M059J (cell line): ENCODE measurements at places on chromosomes 6 and 20. TPM values are rescaled to one million over a fixed set of nuclear protein-coding genes. Genes with fewer than 3 reads are reported as not detected.

Gene MRPS18A
- total RNA-seq, result 63.0 and 71.2 TPM in 2 replicates

Gene IRF4
- 0.02 TPM in 1 of 2 replicates, not detected in the other for total RNA-seq

Gene SRMS
- total RNA-seq, result not detected in 2 replicates

Gene TMX4
- total RNA-seq, result 23.8 and 33.6 TPM in 2 replicates

Gene CCND3
- 141 and 146 TPM in 2 replicates for total RNA-seq

Gene KCNG1
- total RNA-seq, result 2.4 and 4.5 TPM in 2 replicates

Gene IPCEF1
- 0.32 and 1.6 TPM in 2 replicates for total RNA-seq

Gene CDSN
- total RNA-seq, result not detected in 2 replicates

Gene SUMO4
- total RNA-seq, result 0.25 TPM in 1 of 2 replicates, not detected in the other

Gene RSPO3
- total RNA-seq, result 0.42 TPM in 1 of 2 replicates, not detected in the other

Gene ZSCAN23
- total RNA-seq, result 8.2 and 16.2 TPM in 2 replicates

Gene HUS1B
- 0.15 and 0.54 TPM in 2 replicates for total RNA-seq

Gene TREM1
- total RNA-seq, result not detected in 2 replicates

Gene MATN4
- not detected in 2 replicates for total RNA-seq

Gene COMMD7
- total RNA-seq, result 60.3 and 61.1 TPM in 2 replicates

Gene CGA
- 22.8 and 26.6 TPM in 2 replicates for total RNA-seq

Gene SLC17A9
- total RNA-seq, result not detected in 2 replicates

Gene APCDD1L
- total RNA-seq, result 14.2 and 24.2 TPM in 2 replicates

Gene BNIP5
- not detected in 2 replicates for total RNA-seq

Gene XKR7
- 0.05 TPM in 1 of 2 replicates, not detected in the other for total RNA-seq

Gene TFAP2A
- total RNA-seq, result 10.8 and 26.6 TPM in 2 replicates

Gene TP53TG5
- total RNA-seq, result not detected in 2 replicates

Gene BACH2
- 0.17 TPM in 1 of 2 replicates, not detected in the other for total RNA-seq

Gene AKAP7
- total RNA-seq, result 6.8 and 8.6 TPM in 2 replicates

Gene SIRPB2
- 0.07 TPM in 1 of 2 replicates, not detected in the other for total RNA-seq

Gene PSMB9
- 339 and 412 TPM in 2 replicates for total RNA-seq

Gene CSE1L
- total RNA-seq, result 217 and 266 TPM in 2 replicates

Gene MAP3K7
- 17.1 and 20.5 TPM in 2 replicates for total RNA-seq

Gene SLC16A10
- 1.7 and 2.1 TPM in 2 replicates for total RNA-seq

Gene HRH3
- not detected in 2 replicates for total RNA-seq

Gene OR2H1
- not detected in 2 replicates for total RNA-seq

Gene LY6G6C
- total RNA-seq, result not detected in 2 replicates

Gene SAMD5
- total RNA-seq, result 0.07 and 0.62 TPM in 2 replicates

Gene SLC52A3
- total RNA-seq, result 0.57 and 1.3 TPM in 2 replicates

Gene ULBP2
- total RNA-seq, result 75.7 and 88.8 TPM in 2 replicates

Gene SSTR4
- total RNA-seq, result not detected in 2 replicates

Gene EZR
- total RNA-seq, result 139 and 224 TPM in 2 replicates

Gene B3GALT4
- not detected in 2 replicates for total RNA-seq

Gene SEMG1
- not detected in 2 replicates for total RNA-seq

Gene DUSP15
- 0.91 and 3.2 TPM in 2 replicates for total RNA-seq

Gene ZC3H12D
- total RNA-seq, result 0.17 and 0.22 TPM in 2 replicates

Gene OSTM1
- total RNA-seq, result 64.2 and 78.8 TPM in 2 replicates

Gene SLX4IP
- total RNA-seq, result 6.4 and 10.3 TPM in 2 replicates

Gene KDM1B
- total RNA-seq, result 11.1 and 20.5 TPM in 2 replicates

Gene CLVS2
- total RNA-seq, result not detected in 2 replicates

Gene THBD
- 31.5 and 45.2 TPM in 2 replicates for total RNA-seq

Gene HDGFL1
- not detected in 2 replicates for total RNA-seq

Gene VNN1
- total RNA-seq, result 0.20 TPM in 1 of 2 replicates, not detected in the other

Gene CLPSL2
- not detected in 2 replicates for total RNA-seq

Gene SIRPG
- 0.89 TPM in 1 of 2 replicates, not detected in the other for total RNA-seq
